ENCODE measurements at places on chromosomes 1 and 21. TPM values are rescaled to one million over a fixed set of nuclear protein-coding genes. Genes with fewer than 3 reads are reported as not detected.
A peak's percentile ranks its signal among the peaks of the same experiment; 100 is the strongest.

DNA sequence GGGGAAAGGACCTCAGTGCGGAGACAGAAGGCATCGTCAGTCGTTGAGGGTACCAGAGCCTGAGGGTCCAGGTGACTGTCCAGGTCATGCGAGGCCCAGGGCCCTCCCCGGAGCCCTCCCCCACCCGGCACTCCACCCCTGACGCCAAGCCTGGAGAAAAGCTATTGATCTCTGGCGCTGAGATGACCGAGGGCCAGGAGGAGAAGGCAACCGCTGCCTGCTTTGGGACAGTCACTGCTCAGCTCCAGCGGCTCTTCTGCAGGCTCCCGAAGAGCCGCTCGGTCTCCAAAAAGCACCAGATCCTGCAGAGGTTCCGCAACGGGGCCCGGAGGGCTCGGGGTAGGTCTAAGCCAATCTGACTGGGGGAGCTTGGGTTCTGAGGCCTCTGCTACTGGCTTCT, 10.9 kb downstream of the RASSF5 start:
- H3K27me3 ChIP-seq: no peaks in the 10 kb centered on the region
- H3K4me3 ChIP-seq: no peak overlapping the region
- no peaks in the 10 kb centered on the region for H3K36me3 ChIP-seq

DNA sequence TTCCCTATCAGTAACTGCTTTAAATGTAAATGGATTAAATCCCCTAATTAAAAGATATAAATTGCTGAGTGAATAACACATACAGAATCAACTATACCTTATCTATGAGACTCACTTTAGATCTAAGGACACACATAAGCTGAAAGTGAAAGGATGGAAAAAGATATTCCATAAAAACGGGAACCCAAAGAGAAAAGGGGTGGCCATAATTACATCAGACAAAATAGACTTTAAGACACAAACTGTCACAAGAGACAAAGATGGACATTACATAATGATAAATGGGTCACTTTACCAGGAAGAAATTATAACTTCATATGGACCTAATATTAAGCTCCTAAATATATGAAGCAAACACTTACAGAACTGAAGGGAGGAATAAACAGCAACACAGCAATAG, 59.2 kb downstream of the SLC25A24 start:
- no peak overlapping the region for H3K4me3 ChIP-seq
- DNase-seq: no peak
- peaks cover 8% of the 10 kb centered on the region for H3K36me3 ChIP-seq
- H3K27me3 ChIP-seq: no peaks in the 10 kb centered on the region

DNA sequence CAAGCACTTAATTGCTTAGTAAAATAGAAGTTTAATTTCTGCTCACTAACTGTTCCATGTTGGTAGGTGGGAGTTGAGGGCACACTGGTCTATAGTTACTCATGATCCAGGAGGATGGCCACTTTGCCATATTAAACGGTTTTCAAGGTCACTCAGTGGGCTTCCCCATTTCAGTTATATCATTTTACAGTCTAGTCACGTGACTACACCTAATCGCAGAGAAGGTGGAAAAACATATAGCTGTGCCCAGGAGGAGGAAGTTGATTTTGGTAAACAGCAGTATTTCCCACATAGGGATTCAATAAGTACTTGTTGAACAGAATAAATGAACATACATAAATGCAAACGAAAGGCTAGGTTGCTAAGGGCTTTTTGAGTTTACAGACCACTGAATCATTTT, 541.1 kb upstream of the CAMK1G start:
- no peak for DNase-seq
- H3K36me3 ChIP-seq: no peaks in the 10 kb centered on the region
- no peak overlapping the region for H3K27ac ChIP-seq
- no peaks in the 10 kb centered on the region for H3K4me1 ChIP-seq
- no peaks in the 10 kb centered on the region for H3K27me3 ChIP-seq

DNA sequence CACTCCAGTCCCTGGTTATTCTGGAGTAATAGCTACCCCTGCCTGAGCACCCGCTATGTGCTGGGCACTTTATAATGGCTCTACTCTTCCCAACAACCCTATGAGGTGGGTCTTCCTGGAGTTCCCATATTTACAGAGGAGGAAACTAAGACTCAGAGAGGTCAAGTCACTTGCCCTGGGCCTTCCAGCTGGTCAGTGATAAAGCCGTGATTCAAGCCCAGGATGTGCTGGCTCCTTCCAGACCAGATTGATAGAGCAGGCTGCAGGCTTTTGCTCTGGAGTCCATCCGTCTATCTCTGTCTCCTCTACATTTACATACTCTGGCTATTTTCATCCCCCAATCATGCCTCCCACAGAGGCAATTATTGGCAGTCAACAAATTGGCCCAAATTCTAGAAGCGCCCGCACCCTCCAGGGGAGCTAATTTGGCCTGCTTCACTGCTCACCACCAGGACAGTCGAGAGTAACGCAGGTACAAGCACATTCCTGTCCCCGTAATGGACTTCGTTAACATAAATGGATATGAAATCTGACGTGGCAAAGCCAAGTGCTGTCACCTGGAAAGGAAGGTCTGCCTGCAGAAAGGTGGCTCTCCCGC, 39.8 kb upstream of the SELENON start:
- DNase-seq: no peak
- H3K4me1 ChIP-seq: no peaks in the 10 kb centered on the region
- H3K4me3 ChIP-seq: no peak overlapping the region
- no peaks in the 10 kb centered on the region for H3K36me3 ChIP-seq

- no peak overlapping the region for H3K4me3 ChIP-seq
- H3K4me1 ChIP-seq: no peaks in the 10 kb centered on the region
- H3K27ac ChIP-seq: no peak overlapping the region
- no peaks in the 10 kb centered on the region for H3K36me3 ChIP-seq
Measured at GRCh38 chr1:72003092-72003491, 279.2 kb downstream of the NEGR1 start.

DNA sequence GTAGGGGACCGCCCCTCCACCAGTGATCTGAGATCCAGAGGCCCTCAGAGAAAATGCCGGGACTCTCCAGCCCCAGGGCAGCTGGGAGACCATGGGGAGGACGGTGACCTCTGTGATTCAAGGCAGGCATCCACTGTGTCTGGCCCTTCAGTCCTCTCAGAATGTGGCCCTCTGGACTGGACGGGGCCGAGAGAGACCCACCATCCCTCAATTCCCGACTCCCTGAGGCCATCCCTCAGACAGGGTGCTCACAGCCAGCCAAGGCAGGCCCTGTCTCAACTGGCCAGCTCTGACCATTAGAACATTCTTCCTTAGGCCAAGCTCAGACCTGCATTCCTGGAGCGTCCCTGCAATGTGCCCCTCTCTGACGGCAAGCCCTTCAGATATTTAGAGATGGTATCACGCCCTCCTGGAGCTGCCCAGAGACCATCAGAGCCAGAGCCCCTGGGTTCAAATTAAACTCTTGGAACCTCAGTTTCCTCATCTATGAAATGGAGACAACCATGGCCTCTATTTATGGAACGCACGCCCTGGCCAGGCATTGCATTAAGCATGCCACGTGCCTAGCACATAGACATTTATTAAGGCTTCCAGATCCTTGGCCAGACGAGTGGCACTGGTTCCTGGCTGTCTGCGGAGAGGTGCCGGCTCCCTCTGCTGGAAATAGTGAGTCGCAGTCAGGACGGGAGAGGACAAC, 9.6 kb upstream of the EPS8L3 start:
- DNase-seq: peak; percentile 76
- no peaks in the 10 kb centered on the region for H3K36me3 ChIP-seq
- H3K4me1 ChIP-seq: peaks cover 4% of the 10 kb centered on the region

GRCh38 chr21:41258617-41259016, 58.0 kb upstream of the FAM3B start:
- H3K27ac ChIP-seq: no peak overlapping the region
- DNase-seq: peak; percentile 75
- no peaks in the 10 kb centered on the region for H3K27me3 ChIP-seq
- H3K4me1 ChIP-seq: no peaks in the 10 kb centered on the region
- no peak overlapping the region for H3K4me3 ChIP-seq
- H3K36me3 ChIP-seq: no peaks in the 10 kb centered on the region

- H3K36me3 ChIP-seq: peaks cover 48% of the 10 kb centered on the region
- H3K4me3 ChIP-seq: no peak overlapping the region
- no peaks in the 10 kb centered on the region for H3K27me3 ChIP-seq
- H3K27ac ChIP-seq: no peak overlapping the region
- no peak for DNase-seq
- H3K4me1 ChIP-seq: no peaks in the 10 kb centered on the region
Measured at GRCh38 chr1:43421976-43422750, 31.6 kb downstream of the HYI start.

DNA sequence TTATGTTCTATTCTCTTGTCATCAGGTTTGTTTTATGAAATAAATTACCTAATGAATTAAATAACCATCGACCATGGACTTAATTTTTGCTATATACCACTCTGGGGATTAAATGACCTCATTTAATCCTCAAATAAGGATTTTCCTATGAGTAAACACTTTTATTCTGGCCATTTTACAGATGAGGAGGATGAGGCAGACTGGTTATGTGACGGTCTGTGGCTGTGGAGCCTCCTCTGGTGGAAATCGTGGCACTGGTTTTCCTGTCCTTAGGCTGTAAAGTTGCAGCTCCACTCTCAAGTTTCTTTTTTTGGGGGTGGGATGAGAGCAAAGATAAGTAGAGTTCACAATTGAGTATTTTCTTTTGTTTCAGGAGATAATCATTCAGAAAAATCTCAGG, 105.2 kb downstream of the XCL2 start:
- H3K36me3 ChIP-seq: no peaks in the 10 kb centered on the region
- DNase-seq: no peak
- H3K4me3 ChIP-seq: no peak overlapping the region
- H3K27ac ChIP-seq: no peak overlapping the region
- no peaks in the 10 kb centered on the region for H3K4me1 ChIP-seq

GRCh38 chr21:26118938-26119540, 51.5 kb downstream of the APP start:
- DNase-seq: no peak
- no peaks in the 10 kb centered on the region for H3K36me3 ChIP-seq
- H3K4me1 ChIP-seq: no peaks in the 10 kb centered on the region
- no peaks in the 10 kb centered on the region for H3K27me3 ChIP-seq

DNA sequence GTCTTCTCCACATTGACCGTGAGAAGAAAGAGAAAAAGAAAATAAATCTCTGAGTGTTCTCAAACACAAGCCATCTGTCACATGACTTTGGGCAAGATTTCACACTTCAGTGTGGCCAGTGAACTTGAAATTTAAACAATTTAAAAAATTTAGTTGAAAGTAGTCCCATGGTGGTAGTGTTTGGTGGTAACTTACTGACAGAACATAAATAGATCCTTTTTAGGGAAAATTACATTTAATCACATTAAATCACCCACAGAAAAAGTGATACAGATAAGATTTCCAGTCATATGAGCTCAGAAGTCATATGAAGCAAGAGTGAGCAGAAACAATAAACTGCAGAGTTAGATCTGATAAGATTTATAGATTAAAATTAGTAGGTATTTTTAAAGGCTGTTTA, 31.9 kb upstream of the SGIP1 start:
- H3K36me3 ChIP-seq: no peaks in the 10 kb centered on the region
- no peak for DNase-seq
- H3K4me1 ChIP-seq: peaks cover 3% of the 10 kb centered on the region

GRCh38 chr1:38783640-38784229, 75.8 kb downstream of the RRAGC start:
- no peak overlapping the region for H3K27ac ChIP-seq
- H3K27me3 ChIP-seq: peaks cover 12% of the 10 kb centered on the region
- H3K4me1 ChIP-seq: no peaks in the 10 kb centered on the region
- H3K36me3 ChIP-seq: no peaks in the 10 kb centered on the region

- no peaks in the 10 kb centered on the region for H3K4me1 ChIP-seq
- DNase-seq: peak; percentile 5
- no peaks in the 10 kb centered on the region for H3K36me3 ChIP-seq
- no peak overlapping the region for H3K27ac ChIP-seq
Measured at GRCh38 chr1:41322835-41323234, 38.4 kb upstream of the FOXO6 start.

DNA sequence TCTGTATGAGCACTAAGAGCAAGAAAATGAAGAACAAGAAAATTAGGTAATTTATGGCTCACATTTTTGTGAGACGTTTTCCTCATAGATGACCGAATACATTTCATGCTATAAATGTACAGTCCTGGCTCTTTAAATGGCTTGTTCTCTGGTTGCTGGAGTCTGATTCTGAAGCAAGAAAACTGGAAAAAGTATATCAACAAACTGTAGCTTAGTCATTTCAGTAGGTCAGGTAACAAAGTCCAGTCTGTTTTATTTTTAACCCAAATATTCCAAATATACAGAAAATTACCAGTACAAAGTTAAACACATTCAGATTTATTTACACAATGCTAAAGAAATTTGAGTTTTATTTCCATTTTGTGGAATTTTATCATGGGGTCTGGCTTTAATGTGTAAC, 2.5 kb upstream of the MYBPHL start:
- H3K4me3 ChIP-seq: no peak overlapping the region
- no peaks in the 10 kb centered on the region for H3K36me3 ChIP-seq
- no peak for DNase-seq
- H3K27me3 ChIP-seq: no peaks in the 10 kb centered on the region

DNA sequence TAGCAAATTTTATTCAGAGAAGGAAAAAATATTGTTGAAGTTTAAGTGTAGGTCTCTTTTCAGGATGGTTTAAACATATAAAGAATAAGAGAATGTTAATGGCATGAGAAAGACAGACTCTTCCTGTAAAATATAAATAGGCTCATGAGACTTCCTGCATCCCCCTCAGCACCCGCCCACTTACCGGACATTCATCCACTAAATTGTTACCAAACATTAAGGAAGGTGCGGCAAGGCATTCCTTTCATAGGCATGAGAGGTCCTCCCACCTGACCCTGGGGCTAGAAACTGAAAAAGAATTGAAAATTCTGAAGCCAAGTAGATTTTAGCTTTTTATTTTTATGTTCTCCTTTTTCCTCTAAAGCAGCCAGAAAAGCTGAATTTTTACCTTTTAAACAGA, 10.6 kb upstream of the USP1 start:
- no peak overlapping the region for H3K27ac ChIP-seq
- peaks cover 3% of the 10 kb centered on the region for H3K4me1 ChIP-seq
- no peaks in the 10 kb centered on the region for H3K36me3 ChIP-seq
- no peak for DNase-seq
- H3K27me3 ChIP-seq: no peaks in the 10 kb centered on the region

DNA sequence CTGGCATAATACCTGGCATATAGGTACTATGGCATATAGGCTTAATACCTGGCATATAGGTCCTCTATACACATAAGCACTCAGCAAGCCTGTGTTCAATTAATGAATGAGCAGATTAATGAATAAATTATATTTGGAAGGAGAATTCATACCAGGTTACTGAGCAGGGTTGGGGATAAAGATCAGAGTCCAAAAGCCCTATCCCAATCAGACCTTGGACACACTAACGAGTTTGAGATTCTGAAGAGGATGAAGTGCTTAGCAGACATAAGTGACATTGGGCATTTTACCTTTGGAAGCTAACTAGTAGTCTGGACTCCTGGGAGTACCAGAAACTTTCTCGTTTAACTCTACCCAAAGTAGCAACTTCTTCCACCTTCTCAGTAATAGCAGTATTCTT, 63.3 kb upstream of the ARHGAP29 start:
- no peak for DNase-seq
- H3K4me3 ChIP-seq: no peak overlapping the region
- H3K27me3 ChIP-seq: no peaks in the 10 kb centered on the region
- H3K27ac ChIP-seq: no peak overlapping the region

OR2T33 gene
- not detected for total RNA-seq

FABP3 gene
- 554 TPM for total RNA-seq

STRIP1 gene
- 41.9 TPM for total RNA-seq

FAM72D gene
- total RNA-seq: 0.26 TPM

HMGB4 gene
- total RNA-seq: not detected

FMO2 gene
- total RNA-seq: 125 TPM

ARMH1 gene
- total RNA-seq: 6.4 TPM

SH3BGR gene
- total RNA-seq: 3.3 TPM

DNAH14 gene
- total RNA-seq: 19.7 TPM

All from fibroblast of lung (primary cell).